ENCODE measurements at places on chromosomes 3 and 15.

- DNase-seq = no peak
Measured at GRCh38 chr15:41917767-41918430, 24.0 kb upstream of the SPTBN5 start.

DNA sequence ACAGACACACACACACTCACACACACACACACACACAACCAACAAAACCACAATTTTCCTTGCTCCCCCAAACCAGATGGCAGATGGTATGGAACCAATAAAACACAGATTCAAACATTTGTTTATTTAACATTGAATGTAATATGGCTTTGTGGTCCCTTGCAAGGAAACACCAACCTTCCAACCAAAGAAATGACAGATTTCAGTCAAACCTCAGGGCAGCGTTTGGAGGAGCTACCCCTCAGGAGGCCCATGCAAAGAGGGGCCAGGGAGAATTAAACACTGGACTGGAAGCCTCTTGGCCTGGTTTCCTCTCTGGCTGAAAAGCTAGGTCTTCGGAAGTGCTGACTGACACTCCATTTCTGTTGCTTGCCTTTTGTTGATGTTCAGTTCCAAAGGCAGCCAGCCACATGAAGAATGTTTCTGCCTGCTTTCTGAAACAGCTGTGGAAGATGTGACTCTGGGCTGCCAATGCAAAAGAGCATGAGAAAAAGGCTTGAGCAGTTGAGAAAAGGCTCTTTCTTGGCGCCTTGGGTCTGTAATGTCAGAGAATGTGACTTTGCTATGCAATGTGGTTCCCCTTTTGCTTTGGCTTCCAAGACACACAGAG is 296.1 kb downstream of the RPLP1 start:
- no peak for DNase-seq

DNA sequence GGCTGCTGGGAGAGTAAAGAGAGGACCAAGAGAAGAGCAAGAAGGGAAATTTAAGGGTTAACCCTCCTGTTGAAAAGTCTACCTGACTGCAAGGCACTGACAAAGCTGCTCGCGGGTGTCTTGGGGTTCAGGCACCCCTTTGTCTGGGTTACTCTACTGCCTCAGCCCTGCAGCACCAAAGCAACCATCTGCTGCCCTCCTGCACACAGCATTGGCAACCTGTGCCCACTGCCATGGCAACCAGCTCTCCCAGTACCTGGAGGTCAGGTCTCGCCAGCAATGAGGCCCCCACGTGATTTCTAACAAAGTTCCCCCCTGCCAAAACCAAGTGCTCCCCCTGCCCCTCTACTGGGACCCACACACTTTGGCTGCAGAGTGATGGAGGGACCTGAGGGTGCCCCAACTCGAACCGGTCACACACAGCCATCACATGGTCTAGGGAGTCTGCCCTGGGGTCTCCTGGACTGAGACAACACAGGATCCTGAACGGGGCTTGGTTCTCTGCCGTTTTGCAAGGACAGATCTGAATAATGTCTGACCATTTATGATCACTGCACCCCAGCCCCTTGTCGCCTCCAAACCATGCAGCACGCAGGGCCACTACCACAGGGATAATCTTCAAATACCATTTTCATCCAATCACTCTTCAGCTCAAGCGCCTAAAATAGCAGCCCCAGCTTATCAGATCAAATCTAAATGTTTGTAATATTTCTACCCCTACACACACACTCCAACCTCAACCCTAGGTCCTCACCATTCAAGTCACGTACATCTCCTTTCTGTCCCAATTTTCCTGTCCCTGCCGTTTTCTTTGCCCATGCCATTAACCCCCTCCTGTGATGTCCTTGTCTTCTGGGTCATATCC is 50.7 kb downstream of the ADCY5 start:
- no peak for DNase-seq

DNA sequence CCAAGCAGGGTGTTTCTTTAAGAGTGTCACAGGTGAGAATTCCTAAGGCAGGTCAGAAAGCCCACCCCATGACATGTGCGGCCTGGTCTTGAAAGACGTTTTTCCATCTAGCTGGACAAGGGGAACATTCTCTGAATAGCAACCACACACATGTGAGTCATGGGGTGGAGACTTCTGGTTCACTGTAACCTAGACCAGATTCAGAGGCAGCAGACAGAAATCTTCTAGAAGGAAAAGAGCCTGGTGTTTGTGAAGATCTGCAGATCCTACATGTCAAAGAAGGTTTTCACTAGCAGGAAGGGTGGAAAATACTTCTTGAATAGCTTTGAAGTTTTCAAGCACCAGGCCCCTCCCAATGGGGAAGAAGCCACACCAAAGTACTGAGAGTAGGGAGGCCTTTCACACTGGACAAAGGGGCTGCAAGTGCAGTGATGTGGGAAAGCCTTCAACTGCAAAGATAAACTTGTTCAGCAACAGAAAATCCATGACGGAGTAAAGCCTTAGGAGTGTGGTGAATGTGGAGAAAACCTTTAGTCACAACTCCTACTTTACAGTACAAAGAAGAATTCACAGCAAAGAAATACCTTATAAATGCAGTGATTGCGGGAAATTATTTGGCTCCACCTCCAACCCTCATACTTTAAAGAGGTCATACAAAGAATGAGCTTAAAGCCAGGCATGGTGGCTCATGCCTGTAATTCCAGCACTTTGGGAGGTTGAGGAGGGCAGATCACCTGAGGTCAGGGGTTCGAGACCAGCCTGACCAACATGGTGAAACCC is 17.6 kb downstream of the ADAM10 start:
- DNase-seq = no peak

GRCh38 chr3:171001957-171002694 is 24.4 kb downstream of the SLC2A2 start:
- DNase-seq = no peak

GRCh38 chr15:58453931-58454793 is 22.4 kb downstream of the LIPC start:
- DNase-seq = no peak

DNA sequence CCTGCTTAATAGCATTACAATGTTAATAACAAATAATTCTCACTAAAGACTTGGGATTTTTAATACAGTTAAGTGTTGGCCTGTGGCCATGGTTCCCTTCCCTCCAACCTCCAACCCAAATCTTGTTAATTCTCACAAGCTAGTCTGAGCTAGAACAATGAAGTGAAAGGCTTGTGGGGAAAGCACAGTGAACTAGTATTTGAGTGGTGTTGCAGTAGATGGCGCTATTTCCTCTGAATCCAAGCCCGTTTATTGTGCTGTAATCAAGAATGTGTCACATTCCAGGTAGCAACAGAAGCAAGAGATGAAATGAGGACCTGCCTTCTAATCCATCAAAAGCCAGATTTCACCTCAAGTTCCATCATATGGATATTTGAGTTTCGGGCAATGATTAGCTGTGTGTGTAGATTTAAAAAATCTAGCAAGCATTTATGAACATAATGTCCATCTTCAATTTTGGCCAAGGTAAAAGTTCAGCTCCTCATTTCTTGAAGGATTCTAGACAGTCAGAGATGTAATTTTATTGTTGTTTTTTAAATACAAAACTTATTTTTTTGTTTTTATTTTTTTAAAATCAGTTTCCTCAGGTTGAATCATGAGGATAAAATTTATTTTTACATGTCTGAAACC is 160.7 kb downstream of the SQOR start:
- no peak for DNase-seq

DNA sequence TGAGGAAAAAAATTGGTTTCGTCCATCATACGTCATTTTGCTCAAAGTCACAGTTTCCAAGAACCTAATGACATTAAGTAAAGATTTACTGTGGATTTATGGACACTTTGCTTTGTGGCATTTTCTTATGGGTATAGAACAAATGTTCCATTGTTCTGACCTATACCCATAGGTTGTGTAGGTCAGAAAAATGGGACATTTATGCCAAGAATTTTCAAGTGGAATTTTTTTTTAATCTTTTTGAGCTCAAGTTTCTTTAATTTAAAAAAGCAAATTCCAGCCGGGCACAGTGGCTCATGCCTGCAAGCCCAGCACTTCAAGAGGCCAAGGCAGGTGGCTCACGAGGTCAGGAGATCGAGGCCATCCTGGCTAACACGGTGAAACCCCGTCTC is 187.5 kb upstream of the TPM1 start:
- DNase-seq = no peak

DNA sequence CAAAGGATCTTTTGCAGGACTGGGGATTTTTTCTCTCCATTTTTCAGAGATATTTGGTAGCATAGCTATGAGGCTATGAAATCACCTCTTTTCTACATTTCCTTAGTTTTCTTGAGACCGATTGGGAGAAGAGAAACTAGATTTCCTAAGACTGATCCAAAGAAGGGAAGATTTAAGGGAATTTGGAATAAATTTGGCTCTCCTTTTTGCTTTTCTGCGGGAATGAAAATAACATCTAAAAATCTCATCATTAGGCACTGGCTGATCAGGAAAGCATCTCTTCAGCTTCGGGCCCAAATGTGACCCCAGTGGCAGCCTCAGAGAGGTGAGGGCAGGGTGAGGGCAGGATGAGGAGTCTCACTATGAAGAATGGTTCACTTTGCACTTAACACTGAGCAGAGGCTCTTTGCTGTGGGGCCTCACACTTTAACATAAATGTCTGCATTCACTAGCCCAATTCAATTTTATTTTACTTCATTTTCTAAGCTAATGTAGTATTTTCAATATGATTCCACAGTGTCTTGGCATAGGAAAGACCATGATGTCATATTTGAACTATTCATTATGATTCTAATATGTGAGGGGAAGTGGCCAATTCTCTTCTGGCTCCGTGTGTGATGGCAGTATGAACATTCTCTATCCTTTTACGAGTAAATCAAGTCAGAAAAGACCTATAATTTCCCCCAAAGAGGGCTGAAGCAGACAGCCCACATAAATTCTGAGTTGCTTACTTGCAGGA is 193.2 kb downstream of the MEX3B start:
- no peak for DNase-seq

DNA sequence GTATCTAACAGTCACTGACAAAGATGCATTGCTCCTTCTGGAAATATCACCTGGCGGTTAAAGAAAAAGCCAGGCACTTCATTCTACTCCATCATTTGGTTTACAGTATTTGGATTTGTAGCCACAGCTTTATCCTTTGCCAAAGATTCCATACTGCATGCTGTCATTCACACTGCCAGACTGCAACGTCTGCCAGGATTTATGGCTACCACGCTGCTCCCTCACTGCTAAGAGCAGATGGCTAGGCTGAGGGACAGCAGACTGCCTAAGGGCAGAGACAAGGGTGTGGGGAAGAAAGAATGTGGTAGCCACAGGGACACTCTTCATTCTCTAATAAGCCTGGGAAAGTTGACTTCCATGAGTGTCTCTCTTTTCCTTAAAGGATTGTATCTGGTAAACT is 1047.0 kb downstream of the TUSC7 start:
- no peak for DNase-seq

GRCh38 chr3:197355713-197356112 is 57.3 kb upstream of the DLG1 start:
- no peak for DNase-seq

GRCh38 chr3:94912656-94913055 is 849.8 kb downstream of the NSUN3 start:
- no peak for DNase-seq

DNA sequence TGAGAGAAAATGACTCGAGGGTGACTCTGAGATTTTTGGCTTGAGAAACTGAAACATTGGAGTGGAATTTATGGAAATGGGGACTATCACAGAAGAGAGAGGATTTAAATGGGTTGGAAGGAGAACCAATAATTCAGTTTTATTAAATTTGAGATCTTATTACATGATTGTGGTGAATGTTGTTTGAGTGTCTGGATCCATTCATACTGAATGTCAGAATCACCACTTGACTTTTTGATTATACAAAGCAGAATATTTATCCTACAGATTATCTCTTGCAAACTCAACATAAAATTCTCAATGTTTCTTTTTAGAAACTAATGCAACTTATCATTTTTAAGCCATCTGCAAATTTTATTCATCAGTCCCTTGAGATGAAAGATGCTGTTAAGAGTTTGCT is 332.8 kb downstream of the CNTN3 start:
- no peak for DNase-seq

DNA sequence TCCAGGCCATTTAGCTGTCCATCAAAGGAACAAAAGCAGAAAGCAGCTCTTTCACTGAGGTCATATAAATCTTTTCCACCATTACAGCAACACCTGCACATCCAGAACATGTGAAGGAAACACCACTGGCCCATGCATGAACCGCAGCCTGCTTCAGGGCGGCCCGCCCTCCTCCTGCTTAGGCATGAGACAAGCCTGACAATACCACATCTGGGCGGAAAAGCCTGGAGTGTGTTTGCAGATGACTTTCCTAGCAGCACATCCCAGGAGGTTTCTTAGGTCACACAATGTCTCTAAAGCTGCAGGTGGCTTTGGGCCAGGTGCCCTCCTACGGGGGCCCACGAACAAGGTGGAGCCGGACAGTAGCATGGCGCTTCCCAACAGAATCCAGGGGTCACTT is 19.6 kb downstream of the CYFIP1 start:
- no peak for DNase-seq

GRCh38 chr3:99907959-99908544 is 90.4 kb downstream of the CMSS1 start:
- no peak for DNase-seq

GRCh38 chr3:138401834-138402233 is 32.6 kb upstream of the ESYT3 start:
- no peak for DNase-seq

DNA sequence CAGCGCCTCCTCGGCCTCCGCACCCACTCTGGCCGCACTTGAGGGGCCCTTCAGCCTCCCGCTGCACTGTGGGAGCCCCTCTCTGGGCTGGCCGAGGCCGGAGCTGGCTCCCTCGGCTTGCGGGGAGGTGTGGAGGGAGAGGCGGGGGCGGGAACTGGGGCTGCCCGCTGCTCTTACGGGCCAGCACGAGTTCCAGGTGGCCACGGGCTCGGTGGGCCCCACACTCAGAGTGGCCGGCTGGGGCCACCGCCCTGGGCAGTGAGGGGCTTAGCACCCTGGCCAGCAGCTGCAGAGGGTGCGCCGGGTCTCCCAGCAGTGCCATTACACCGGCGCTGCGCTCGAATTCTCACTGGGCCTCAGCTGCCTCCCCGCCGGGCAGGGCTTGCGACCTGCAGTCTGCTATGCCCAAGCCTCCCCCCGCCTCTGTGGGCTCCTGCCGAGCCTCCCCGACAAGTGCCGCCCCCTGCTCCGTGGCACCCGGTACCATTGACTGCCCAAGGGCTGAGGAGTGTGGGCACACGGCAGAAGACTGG is 167.1 kb upstream of the PLSCR5 start:
- DNase-seq = no peak

GRCh38 chr15:64048781-64049460 is 2.6 kb upstream of the DAPK2 start:
- DNase-seq = no peak

DNA sequence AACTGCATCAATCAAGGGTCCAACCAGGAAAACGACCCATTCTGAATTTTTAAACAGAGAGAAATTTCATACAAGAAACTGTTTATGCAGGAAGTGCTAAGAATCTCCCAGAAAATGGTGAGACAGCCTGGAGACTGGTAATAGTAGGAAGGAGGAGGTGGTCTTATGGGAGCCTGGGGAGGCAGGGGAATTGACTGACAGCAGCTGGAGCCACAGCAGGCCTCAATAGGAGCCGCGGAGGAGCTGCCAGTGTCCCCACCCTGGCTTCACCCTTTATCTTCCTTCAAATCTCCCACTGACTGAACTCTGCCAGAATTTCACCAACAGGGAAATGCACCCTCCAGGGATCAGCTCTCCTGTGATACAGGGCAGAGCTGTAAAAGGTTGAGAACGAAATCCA is 7.5 kb upstream of the C3orf80 start:
- DNase-seq = no peak

- DNase-seq = no peak
Measured at GRCh38 chr3:1348547-1348946, 255.7 kb downstream of the CNTN6 start.
